ENCODE measurements at places on chromosomes 1 and 21.
A peak's percentile ranks its signal among the peaks of the same experiment; 100 is the strongest.

DNA sequence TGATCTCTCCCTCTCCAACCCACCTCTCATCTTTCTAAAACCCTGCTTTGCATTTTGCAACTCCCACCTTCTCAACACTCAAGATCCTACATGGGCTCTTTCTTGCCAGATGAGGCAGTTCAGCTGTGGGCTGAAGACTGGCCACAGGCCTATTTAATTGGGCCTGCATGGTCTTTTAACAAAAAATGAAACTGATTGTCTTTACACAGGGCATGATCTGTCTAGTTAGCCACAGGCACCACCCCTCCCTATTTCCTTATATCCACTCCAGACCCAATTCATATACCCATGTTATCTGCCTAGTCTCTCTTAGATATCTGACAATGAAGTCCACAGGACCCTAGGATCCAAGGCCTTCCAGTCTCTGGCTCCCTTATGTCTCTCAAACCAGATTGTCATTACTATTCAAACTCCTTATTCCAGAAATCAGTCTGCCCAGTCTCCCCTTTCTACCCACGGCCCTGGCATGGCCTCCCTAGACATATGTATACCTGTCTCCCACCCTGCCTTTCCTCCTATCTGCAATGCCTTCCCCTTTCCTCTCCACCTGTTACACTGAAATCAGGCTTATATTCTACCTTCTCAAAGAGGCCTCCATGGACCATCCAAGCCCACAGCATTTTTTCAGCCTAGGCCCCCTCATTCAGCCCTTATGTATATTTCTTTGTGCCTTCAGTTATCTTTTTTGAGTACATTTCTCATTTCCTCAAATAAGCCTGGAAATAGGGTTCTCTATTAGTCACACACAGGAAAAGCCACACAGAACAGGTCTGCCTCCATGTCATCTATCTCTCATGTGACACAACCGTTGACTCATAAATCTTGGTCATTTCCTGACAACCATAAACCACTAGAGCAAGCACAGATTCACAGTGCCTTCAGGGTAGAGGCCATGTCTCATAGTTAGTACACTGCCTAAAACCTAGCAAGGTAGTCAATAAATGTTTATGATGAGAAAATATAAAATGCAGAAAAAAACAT is 39.0 kb downstream of the LPAR3 start:
- DNase-seq: peak; percentile 84

DNA sequence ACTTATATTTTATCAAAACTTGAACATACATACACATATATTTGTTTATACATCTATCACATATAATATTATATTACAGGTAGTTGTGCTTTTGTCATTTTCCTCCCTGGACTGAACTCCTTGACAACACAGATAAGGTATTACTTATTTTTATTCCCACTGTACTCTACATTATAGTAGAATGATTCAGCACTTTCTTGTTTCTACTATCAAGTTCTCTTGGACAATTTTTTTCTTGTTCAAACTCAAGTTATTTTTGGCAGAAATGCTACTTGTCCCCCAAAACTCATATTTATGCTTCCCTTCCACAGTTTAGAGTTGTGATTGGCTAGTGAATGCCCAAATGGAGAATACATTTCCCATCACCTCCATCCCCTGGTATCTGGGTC is 10.8 kb upstream of the PTPRC start:
- no peak for DNase-seq

DNA sequence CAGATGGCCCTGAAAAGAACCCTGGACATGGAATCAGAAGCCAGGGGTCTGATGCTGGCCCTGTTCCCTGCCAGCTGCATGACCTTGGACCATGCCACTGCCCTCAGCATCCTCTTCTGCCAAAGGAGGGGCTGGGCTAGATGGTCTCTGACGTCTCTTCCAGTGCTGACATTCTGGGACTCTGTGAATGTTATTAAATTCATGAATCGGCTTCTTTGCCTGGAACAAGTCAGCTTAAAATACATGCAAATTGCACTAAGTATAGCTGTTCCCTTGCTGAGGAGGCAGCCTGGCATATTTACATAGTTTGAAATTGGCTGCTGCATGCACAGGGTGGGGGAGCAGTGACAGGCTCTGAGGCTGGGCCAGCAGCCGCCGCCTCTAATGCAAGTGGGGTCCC is 23.8 kb downstream of the KCNA2 start:
- DNase-seq: no peak

GRCh38 chr1:113369699-113370098 is 20.6 kb upstream of the MAGI3 start:
- no peak for DNase-seq

DNA sequence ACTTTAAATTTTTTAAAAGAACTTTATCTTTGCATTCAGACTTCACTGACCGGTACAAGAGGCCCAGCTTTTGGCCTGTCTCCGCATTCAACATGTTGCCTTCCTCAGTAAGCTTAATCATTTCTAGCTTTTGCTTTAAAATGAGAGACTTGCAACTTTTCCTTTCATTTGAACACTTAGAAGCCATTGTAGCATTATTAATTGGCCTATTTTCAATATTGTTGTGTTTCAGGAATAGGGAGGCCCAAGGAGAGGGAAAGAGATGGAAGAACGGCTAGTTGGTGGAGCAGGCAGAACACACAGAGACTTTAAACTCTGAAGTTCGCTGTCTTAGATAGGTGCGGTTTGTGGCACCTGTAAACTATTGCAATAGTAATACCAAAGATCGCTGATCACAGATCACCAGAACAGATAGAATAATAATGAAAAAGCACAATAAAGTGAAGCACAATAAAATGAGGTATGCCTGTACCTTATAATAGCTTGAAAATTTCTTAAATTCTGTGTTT is 31.4 kb downstream of the RABGAP1L start:
- no peak for DNase-seq

GRCh38 chr1:4794020-4794780 is 139.8 kb downstream of the AJAP1 start:
- DNase-seq: no peak

Measured in CD4-positive, alpha-beta T cell treated with Interleukin-2 at 100 ng/mL for 4 hours (primary cell).